ENCODE measurements at places on chromosomes 5 and 9.

DNA sequence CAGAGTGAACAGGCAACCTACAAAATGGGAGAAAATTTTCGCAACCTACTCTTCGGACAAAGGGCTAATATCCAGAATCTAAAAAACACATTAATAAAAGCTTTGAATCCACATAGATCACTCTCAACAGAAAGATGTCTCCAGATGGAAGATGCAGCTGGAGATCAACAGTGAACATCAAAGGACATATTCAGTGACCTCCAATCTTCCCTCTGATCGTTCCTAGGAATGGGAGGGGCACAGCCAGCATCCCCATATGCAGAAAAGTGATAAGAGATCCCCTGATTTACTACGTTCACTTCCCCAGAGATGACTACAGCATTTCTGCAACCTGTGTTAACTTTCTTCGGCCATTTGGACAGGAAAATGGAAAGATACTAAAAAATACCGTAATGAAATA lies 21.2 kb downstream of the OXCT1 start:
- DNase-seq: no peak

- no peak for DNase-seq
Observed at GRCh38 chr5:24642022-24642421, 2.8 kb downstream of the CDH10 start.

DNA sequence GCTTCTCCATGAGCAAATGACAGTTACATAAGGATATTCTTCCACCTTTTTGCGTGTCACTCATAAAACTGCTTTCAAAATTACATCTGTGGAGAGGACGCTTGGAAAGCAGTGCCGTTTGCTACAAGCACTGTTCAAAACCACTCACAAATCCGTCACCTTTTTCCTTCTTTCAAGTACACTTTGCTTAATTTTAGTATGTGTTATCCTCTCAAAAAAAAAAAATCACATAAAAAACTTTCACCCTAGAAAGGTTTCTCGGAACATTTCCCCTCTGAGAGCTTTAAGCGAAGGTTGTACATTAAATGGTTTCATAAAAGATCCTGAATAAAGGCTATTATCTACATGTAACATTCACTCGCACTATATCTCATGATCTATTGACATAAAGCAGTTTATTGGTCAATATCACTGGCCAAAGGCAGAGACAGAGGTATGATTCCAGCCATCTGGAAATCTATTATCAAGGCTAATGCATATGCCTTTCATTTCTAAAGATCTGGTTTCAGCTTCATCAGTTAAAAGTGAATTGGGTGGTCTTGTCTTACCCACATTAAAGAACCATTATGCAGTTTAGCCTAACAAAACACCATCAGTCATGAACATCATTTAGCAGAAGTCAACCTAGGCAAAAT lies 163.6 kb downstream of the ENC1 start:
- DNase-seq: no peak

DNA sequence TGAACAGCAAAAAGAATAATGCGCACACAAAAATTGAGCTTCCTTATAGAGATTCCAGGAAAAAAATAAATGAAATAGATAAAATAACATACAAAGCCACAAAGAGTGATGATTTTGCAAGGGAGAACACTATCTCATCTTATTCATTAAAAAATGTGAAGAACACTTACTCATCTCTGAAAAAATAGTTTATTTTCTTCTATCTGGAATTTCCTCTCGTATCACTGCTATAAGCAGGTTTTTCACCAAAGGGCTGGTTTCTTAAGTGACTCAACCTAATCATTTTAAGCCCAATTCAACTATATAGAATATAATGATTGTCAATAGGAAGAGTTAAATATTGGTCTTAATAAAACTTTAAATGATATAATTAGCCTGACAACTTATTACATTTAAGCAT lies 504.9 kb downstream of the NR2F1-AS1 start:
- DNase-seq: peak; percentile 23

DNA sequence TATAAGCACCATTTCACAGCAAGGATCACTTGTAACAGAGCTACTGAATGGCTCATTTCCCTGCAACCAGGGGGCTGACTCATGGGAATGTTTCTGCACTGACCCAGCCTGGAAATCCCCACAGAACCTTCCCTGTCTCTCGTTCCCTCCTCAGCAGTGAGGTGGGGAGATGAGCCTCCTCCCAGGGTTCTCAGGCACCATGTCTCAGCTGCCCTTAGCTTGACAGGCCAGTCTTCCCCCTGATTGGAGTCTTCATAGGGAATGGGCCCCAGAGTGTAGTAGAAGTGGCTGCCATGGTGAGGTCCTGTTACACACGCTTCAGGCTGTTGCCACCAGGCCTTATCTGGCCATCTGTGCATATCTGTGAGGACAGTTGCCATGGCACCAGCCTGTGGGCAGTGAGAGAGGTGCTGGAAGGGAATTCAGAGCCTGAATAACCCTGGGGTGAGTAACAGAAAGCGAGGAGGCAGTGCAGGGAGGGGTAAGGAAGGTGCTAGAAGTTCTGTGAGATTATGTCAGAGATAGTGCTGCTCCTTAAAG lies 324.4 kb downstream of the ENC1 start:
- peak; percentile 88 for DNase-seq

- DNase-seq: no peak
Observed at GRCh38 chr9:101387871-101388506, 3.2 kb upstream of the BAAT start.

DNA sequence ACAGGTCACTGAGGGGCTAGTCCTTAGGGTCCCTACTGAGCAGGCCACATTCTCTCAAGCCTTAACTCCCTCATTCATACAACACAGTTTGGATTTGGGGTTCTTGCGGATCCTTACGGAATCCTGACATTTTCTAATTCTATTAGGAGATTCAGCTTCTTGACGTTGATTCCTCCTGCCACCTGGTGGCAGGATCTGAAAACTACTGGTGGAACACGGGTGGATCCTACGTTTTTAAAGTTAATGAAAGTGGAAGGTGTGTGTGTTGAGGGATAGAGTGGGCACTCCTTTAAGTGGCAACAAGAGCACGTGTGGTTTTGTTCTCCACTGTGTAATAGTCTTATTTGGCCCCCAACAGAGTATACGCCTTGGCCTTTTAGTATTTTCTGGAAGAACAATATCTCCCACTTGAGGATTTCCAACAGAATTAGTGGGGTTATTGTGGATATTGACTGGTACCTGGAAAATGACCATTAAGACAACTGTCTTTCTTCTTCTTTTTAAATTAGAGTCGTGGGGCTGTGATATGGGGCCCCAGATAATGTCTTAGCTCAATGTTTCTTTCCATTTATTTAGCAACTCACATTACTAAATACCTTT lies 25.2 kb downstream of the SLC28A3 start:
- DNase-seq: no peak

GRCh38 chr5:76007904-76008303 lies 75.3 kb upstream of the SV2C start:
- DNase-seq: no peak

DNA sequence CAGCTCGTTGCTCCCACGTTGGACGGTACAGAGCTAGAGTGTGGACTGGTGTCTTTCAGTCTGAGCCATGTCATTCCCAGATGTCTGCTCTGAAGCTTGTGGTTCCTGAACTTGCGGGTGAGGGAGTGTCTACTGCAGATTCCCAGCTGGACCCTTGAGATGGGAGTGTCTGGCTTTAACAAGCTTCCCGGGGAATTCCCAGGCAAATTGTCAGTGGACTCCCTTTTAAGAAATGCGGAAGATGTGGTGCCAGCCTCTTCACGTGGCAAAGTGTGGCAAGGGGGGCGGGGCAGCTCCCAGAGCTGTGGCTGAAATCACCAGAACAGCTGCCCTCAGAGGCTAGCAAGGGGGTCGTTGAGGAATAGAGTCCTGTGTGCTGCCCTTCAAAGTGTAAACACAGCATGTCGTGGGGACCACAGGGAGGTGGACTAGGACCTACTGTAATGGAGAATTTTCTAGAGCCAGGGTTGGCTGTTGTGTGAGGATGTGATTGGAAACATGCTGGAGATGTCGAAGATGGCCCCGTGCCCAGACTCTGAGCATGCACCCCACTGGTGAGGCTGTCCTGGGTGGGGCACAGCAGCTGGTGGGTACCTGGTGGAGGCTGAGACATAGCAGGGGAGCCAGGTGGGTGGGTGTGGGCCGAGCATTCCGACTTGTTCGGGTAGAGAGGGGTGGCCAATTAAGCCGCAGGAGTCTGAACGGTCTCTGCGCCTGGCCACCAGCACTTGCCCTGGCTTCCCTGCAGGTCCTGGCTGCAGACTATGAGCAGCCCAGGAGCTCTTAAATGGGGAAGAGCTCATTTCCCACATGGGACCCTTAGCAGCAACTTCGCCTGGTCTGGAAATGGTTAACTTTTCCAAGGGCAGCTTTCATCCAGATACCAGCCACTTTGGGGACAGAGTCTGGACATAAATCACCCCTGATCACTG lies 37.4 kb downstream of the PRRX2 start:
- no peak for DNase-seq

- no peak for DNase-seq
Observed at GRCh38 chr9:136138566-136138965, 19.9 kb upstream of the TMEM250 start.
